ENCODE measurements at places on chromosomes 3 and 15. TPM values are rescaled to one million over a fixed set of nuclear protein-coding genes. Genes with fewer than 3 reads are reported as not detected.

GOLGA8K gene
- not detected for total RNA-seq

MKRN3 gene
- 2.3 TPM for total RNA-seq

TLR9 gene
- not detected for total RNA-seq

INSYN1 gene
- total RNA-seq = 0.73 TPM

SCG3 gene
- total RNA-seq = not detected

ECE2 gene
- not detected for total RNA-seq

PRSS50 gene
- not detected for total RNA-seq

RBP2 gene
- total RNA-seq = not detected

PPM1M gene
- 17.6 TPM for total RNA-seq

C3orf20 gene
- total RNA-seq = not detected

LTF gene
- not detected for total RNA-seq

GPR15 gene
- not detected for total RNA-seq

AGBL1 gene
- not detected for total RNA-seq

SMCO1 gene
- under 0.01 TPM for total RNA-seq

CTXN2 gene
- total RNA-seq = not detected

CCDC32 gene
- total RNA-seq = 39.3 TPM

FBLN2 gene
- total RNA-seq = 43.0 TPM

MINAR1 gene
- total RNA-seq = 0.73 TPM

ZNF445 gene
- total RNA-seq = 6.6 TPM

All from subcutaneous preadipocyte (primary cell).